AG08395 (cell line): ENCODE measurements at places on chromosomes 6 and 20.

GRCh38 chr6:170470734-170471133 is 82.4 kb downstream of the PSMB1 start:
- DNase-seq, result no peak

GRCh38 chr6:4913705-4914419 is 90.0 kb downstream of the RPP40 start:
- DNase-seq, result no peak

DNA sequence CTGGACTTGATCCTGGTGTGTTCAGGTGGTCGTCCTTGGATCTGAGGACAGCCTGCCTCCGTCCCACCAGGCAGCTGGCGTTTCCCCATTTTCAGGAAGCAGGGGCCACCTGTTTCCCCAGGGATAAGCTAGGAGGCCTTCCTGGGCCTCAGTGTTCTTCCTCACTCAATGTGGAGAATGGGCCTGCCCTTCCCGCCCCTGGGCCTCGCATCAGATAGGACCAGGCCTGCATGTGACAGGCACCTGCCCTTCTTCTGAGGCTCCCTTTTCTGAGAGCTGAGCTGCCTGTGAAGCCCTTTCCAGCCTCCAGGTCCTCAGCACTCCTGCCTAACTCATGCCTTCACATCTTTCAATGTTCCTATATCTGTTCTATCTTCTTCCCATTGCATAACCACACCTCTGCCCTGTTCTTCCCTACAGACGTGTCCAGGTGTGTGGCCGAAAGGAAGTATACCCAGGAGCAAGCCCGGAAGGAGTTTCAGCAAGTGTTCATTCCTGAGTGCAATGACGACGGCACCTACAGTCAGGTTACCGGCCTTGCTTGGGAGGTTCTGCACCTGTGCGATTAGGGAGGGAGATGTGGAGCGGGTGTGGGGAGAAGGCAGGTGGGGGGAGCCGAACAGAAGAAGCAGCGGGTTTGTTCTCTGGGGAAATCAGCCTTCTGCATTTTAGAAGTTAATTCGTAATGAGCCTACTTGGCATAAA is 85.1 kb downstream of the SMOC2 start:
- DNase-seq, result no peak

- no peak for DNase-seq
These were observed 50.4 kb downstream of the NOL4L start for GRCh38 chr20:32534661-32535240.

DNA sequence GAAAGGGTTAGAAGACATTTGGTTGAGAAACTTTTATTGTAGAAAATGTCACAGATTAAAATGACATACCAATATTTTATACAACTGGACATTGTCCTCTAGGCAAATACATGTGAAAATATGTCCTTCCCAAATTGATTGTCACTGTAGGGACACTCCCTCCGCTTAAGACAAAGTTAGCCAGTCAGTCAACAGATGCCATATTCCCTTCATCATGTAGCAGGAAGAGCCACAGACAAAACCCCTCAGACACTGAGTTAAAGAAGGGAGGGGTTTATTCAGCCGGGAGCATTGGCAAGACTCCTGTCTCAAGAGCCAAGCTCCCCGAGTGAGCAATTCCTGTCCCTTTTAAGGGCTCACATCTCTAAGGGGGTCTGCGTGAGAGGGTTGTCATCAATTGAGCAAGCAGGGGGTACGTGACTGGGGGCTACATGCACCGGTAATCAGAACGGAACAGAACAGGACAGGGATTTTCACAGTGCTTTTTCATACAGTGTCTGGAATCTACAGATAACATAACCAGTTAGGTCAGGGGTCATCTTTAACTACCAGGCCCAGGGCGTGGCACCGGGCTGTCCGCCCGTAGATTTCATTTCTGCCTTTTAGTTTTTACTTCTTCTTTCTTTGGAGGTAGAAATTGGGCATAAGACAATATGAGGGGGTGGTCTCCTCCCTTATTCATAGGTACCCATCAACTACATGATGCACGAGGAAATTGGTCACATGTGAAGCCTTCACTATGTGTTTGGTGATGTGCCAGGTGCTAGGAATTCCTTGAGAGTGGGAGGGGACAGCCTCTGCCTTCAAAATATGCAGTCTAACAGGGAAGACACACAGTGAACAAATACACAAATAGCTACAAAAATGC is 155.7 kb upstream of the CDYL start:
- no peak for DNase-seq

DNA sequence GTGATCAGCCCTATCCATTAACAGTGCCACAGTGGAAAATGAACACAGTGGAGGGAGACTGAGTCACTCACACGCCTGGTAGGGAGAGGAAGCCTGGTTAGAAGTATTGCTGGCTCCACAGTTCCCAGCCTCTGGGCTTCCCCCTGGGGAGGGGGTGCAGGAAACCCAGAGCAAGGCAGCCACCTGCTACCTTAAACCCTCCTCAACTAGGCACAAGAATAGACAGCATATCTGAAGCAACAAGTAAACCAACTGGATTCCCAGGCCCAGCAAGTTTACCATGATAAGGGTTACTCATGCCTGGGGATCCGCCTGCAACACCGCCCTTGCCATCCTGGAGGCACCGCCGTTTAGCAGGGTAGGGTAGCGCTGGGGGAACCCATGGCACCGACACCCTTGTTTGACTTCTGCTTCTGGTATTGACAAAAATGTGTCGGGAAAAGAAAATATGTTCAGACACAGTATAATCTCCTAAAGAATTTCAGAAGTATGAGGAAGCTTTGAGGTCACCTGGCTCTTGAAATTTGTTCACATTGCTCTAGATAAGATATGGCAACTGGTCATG is 38.3 kb downstream of the SLC22A23 start:
- no peak for DNase-seq

GRCh38 chr6:88547768-88548167 is 381.6 kb upstream of the CNR1 start:
- no peak for DNase-seq

DNA sequence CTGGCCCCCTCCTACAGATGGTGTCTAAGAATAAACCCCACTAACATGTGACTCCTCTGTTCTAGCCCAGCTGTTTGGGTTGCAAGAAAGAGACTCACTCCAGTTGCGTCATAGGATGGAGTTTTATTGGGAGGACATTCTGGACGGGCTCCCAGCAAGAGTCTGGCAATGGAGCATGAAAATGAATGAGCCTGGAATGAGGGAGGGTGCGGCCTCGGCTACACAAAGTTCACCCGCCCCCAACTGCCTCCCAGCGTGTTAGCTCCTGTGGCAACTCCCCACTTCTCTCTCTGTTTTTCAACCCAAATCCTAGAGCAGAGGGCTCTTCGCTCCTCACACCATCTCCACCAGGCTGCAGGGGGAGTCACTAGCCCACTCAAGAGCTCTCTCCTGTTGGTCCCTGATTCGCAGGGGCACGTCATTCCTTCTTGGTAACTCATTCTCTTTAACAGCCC is 5.1 kb upstream of the ADAM33 start:
- peak; percentile 94 for DNase-seq
